ENCODE measurements at places on chromosomes 12 and 14.

DNA sequence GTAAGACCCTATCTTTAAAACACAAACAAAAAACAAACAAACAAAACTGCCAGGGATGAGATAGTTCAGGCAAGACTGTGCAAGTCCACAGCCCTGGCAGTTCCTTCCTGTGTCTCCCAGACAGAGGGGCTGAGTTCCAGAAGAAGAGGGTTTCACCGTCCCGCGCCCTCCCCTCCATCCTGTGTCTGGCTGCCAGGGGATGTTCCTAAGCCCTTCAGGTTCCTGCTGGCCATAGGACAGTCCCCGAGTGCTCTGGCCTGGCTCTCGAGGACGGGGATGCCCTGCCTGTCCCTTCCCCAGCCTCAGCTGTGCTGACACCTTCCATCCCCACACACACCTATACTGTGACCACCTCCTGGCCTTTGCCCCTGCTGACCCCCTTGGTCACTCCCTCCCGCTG, 40.6 kb upstream of the EIF5 start:
- no peak for DNase-seq

DNA sequence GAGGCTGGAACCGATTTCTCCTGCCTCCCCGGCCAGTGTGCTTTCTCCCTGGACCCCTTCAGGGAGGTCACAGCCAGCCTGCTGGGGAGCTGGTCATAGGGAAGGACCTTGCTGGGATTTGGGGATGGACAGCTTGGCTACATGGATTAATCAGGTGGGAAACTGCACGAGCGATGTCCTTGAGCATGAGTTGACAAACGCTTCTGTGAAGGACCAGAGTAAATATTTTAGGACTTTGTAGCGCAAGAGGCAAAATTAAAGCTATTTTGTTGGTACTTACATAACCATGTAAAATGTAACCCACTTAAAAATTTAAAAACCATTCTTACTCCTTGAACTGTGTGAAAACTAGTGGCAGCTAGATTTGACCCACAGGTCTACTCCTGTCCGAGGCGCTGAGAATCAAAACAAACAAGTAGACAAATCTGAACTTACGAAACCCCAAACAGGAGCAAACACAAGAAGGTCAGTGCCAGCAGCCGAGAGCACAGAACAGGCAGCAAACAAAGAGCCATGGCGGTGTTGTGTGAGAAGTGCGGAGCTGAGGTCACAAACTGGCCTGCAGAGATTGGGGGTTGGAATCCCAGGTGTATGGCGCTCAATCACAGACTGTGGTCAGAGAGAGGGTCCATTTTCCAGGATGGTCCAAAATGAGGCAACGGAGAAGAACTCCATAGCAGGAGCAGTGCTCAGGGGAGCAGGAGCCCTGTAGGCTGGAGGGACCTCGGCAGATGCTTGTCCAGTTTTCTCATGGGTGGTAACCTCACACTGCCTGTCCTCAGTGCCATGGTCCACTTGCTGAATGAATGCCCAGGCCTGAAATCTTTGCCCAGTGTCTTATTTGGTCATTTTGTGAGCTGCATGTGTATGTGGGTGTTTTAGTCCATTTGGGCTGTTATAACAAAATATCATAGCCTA, 79.2 kb upstream of the CLMN start:
- DNase-seq: no peak

- no peak for DNase-seq
Observed at GRCh38 chr12:123956249-123956648, 16.4 kb downstream of the CCDC92 start.

- DNase-seq: no peak
Observed at GRCh38 chr14:57962325-57963035, 96.6 kb upstream of the SLC35F4 start.

DNA sequence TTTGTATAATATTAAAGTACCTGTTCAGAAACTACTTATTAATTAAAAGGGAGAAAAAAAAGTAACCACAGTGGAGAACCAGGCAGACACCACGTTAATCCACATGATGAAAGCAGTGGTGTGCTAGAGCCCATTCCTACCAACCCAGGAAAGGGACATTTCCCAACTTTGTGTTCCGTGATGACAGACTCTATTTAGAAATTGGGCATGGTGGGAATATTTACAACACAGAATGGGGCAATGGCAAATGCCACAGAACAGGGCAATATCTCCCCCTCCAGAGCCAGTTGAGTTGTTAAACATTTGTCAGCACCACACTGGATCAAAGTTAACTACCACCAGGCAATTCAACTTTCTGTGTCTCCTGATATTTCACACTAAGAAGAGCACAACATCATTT, 1.2 kb upstream of the HIGD1C start:
- DNase-seq: no peak

- DNase-seq: peak; percentile 39
Observed at GRCh38 chr14:73591690-73592449, at the start of gene ACOT4. Gene ACOT4 (plus strand): TSS chr14:73591873. CDS start chr14:73591960, 87 bp downstream.

- no peak for DNase-seq
Observed at GRCh38 chr12:48305190-48305589, 45.5 kb downstream of the ZNF641 start.

DNA sequence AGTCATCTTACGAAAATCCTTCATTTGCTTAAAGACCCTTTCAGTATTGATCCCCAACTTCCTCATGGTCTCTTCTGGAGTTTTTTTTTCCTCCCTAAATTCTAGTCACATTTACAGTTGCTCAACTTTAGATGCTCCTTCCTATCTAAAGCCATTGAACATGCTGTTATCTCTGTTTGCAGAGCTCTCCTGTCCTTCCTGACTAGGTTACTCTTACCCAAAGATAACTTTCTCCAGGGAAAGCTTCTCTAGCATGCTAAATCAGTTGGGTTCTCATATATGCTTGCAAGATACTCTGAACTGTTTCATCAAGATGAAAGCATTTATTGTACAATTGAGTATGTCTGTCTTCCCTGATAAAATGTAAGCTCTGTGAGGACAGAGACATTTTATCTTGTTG, 1.8 kb upstream of the RAB21 start:
- no peak for DNase-seq
